ENCODE measurements at places on chromosomes 2 and 18.

DNA sequence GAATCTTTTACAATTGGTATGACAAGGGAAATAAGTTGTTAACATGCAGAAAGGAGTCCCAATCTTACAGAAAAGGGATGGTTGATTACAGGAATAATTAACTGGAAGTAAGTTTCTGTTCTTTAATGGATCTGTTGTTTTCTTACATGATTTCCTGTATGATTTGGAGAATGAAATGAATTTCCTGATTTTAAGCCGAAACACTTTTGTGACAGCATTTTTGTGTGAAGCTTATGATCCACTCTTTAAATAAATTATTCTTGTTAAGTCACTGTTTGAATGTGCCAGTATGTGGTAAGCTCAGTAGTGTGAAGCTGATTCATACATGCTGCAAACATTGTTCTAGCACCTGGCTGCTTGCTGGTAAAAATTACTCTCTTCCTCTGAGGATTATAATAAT lies 516.2 kb downstream of the DCDC2C start:
- DNase-seq, result no peak

DNA sequence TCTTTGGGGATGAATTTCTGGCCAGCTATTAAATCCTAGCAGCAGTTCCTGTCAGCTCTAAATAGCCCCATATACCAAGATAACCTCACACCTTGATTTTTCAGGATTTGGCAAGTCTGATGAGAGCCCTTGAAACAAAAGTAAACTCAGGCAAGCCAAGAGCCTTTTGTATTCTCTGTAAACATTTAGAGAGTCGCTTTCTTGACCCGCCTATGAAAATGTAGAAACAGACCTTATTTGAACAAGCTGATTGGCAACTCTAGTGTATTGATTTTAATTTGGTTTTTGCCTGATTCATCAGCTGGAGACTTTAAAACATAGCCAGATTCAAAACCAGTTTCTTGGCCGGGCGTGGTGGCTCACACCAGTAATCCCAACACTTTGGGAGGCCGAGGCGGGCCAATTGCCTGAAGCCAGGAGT lies 43.4 kb downstream of the CABLES1 start:
- DNase-seq, result no peak

DNA sequence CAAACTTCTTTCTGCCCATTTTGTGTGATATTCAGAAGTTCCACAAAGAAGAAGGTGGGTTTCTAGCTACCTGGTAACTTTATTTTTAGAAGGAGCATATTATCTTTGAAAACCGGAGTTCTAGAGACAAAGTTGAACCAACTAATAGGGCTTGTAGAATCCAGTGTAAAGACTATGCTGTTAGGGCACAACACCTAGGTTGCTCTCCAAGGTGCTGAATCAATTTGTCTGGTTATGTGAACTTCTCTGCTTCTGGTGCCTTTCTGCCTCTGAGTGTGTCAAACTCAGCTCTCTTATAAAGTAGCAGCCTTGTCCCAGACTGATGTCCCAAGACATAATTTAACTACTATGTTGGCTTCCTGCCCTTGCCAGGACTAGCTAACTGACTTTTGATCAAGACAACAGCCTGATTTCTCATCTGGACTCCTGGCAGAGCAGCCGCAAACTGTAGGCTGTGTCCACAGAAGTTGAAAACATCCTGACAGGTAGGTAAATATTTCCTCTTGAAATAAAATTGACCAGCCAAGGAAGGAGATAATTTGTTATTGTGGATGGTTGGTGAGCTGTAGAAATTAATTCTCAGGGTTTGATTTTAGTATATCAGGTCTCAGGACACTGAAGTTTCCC lies 119.4 kb downstream of the CYRIA start:
- DNase-seq, result peak; percentile 51

DNA sequence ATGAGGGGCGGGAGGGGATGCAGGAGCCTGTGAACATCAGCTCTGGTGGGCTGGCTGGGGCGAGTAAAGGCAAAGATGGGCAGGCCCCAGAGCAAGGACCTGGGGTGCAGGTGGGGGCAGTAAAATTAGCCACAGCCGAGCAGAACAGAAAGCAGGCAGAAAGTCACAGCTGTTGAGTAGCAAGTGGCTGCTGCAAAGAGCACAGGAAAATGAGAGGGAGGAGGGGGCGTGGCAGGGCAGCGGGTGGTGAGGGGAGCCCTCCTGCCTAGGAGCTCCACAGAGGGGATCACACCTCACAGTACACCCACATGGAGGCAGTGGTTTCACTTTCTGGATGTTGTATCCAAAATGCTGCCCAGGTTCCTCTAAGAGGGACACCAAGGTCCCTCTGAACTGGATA lies 79.6 kb downstream of the LBH start:
- no peak for DNase-seq

GRCh38 chr2:147456779-147457178 lies 388.1 kb upstream of the ACVR2A start:
- no peak for DNase-seq

DNA sequence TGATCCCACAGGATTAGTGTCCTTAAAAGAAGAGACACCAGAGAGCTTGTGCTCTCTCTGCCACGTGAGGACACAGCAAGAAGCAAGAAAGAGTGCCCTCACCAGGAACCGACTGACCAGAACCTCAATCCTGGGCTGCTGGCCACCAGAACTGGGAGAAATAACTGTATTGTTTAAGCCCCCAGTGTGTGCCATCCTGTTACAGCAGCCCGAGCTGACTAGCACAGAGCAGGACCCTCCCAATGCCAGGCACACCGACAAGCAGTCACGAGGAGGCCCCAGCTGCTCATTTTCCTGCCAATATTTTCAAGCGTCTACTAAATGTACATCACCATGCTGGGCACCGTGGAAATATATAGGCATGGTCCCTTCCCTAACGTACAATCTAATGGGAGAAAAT lies 17.1 kb downstream of the FAM178B start:
- DNase-seq, result no peak

DNA sequence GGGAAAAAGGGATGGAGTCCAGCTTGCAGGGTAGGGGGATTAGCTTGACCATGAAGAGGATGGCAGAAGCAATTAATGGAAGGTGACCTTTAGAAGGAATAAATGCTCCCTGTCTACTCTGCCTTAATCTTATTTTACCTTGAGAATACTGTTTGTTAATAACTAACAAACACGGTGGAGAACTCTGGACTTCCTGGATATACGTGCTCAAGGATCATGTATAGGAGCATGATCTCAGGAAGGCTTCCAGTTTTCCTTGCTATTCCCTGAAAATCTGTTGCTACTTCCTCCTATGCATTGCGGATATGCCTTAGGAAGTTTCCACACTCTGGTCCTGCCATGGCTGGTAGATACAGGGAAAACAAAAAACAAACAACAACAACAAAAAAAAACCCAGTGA lies 44.8 kb upstream of the BCL11A start:
- no peak for DNase-seq

- no peak for DNase-seq
Measured at GRCh38 chr2:176876493-176877103, 336.0 kb upstream of the HNRNPA3 start.

GRCh38 chr2:223093436-223094241 lies 41.6 kb downstream of the KCNE4 start:
- DNase-seq, result no peak

- no peak for DNase-seq
Measured at GRCh38 chr2:182894174-182894573, 27.7 kb upstream of the FRZB start.

DNA sequence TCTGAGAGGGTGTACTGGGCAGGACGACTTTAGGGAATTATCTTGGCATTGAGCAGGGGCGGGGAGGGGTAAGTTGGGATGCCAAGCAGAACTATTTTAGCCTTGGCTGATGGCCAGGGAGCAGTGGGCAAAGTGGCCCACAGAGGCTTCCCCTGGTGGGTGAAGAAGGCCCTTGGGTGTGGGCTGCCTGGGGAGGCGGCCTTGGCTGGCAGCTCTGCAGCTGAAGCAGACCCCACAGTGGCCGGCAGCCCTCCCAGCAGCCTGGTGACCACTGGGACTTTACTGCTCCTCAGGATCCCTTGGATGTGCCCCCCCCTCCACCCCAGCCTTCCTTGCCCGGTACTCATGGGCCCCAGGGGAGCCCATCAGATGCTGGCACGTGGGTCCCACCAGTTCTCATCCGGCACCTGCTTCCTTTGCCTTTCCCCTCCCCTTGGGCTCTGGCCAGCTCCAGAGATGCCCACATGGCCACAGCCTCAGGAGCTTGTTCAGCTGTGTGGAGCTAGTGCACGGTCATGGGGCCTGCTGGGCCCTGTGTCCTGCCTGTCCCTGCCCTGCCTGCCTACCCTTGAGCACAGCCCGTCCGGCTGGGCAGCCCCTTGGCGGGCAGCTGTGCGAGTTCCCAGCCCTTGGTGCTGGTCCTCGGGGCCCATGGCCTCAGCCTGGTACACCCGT lies 122.1 kb upstream of the HS6ST1 start:
- no peak for DNase-seq

DNA sequence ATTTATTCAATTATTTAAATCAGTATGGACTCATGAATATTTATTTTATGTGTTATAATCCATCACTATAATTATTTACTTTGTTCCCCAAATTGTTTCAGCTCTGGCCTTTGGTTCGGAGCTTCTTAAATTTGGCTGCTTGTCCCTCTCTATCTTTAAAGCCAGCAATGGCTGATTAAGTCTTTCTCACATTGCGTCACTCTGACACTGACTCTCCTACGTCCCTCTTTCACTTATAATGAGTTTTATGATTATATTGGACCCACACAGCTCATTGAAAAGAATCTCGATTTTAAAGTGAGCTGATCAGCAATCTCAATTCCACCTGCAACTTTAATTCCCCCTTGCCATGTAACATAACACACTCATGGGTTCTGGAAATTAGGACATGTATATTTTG lies 185.2 kb upstream of the SLC39A10 start:
- DNase-seq, result no peak

DNA sequence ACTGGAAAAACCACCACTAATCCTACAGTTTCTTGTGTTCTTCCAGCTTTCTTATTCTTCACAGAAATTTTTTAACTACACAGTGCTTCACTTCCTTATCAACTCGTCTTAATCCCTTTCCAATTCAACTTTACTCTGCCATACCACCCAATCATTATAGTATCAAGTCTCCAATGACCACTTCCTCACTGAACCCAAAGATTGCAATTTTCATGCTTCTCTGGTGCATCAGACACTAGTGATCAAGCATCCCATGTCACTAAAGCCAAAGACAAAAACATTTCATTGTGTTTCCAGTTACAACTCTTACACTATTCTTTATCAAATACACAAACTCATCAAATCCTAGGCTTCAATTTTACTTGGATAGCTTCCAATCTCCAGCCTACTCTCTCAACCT lies 9.5 kb downstream of the CHAC2 start:
- no peak for DNase-seq

- DNase-seq, result no peak
Measured at GRCh38 chr18:76252880-76253279, 242.2 kb downstream of the ZNF516 start.

- no peak for DNase-seq
Measured at GRCh38 chr18:35786365-35787042, 186.0 kb upstream of the RMP24 start.

- no peak for DNase-seq
Measured at GRCh38 chr2:158094487-158095092, 7.1 kb upstream of the UPP2 start.

GRCh38 chr2:241211276-241211675 lies 22.8 kb downstream of the ANO7 start:
- DNase-seq, result no peak

- DNase-seq, result no peak
Measured at GRCh38 chr2:239772721-239773120, 252.4 kb downstream of the NDUFA10 start.

Measured in suppressor macrophage treated with lipopolysaccharide for 1 hour (primary cell).